ENCODE measurements at places on chromosomes 12 and 14.

DNA sequence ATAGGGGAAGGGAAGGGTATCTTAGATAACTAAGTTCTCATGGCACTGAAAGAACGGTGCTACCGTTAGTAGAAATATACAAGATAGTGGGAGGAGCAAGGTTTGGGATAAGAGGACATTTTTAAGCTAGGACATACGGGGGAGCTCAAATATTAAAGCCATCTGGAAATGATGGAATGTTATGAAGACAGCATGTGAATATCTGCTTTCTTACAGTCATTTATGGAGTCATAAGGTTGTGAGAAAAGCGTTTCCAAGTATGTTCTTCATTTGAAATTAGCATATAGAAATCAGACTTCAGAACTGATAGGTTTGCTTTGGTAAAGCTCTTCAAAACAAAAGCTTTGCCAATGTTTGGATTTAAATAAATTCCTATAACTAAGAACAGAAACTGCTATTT, 62.3 kb downstream of the OTOGL start:
- DNase-seq: no peak

- DNase-seq: no peak
Measured at GRCh38 chr12:96403870-96404269, 3.6 kb upstream of the CDK17 start.

GRCh38 chr12:20175704-20176388, 192.5 kb upstream of the PDE3A start:
- DNase-seq: no peak

DNA sequence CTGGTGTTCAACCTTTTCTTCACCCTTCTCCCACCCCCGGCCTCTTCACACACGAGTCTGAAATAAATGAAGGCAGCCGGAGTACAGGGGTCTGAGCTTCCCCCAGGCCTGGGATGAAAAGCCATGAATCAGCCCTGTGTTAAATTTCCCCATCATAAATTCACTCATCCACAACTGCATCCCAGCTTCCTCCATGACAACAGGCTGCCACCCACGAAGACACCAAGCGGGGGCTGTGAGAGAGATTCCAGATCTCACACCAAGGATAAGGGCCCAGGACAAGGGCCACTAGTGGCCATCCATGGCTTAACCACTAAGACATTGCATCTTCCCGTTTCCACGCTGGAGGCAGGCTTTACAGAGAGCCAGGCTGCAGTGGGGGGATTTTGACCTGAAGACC, 93.9 kb upstream of the NCOR2 start:
- DNase-seq: no peak

GRCh38 chr12:120125029-120125428, 8.5 kb upstream of the RAB35 start:
- DNase-seq: no peak

DNA sequence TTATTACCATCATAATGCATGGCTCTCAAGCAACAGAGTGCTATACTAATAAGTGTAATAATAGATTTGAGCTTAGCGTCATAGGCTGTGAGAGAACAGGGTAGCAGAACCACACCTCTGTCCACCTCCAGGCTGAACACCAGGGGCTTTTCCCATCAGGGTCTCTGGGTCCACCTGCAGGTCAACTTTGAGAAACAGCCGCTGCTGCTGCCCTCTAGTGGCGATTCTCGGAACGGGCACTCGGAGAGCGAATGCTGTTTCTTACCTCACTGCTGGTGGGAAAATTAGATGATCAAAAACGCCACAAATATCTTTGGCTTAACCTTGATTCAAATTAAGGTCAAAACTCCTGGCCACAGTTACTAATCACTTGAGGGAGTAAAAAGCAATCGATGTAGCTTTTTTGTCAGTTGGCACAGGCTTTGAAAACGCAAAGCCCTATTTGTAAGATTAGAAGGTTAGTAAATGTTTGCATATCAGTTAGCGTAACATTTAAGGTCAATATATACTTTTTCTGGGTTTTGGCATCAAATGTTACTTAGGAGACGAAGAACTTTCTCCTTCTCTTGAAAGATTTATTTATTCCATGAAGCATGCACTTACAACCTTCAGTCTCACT, 127.9 kb upstream of the TMEM132D start:
- DNase-seq: peak; percentile 73

DNA sequence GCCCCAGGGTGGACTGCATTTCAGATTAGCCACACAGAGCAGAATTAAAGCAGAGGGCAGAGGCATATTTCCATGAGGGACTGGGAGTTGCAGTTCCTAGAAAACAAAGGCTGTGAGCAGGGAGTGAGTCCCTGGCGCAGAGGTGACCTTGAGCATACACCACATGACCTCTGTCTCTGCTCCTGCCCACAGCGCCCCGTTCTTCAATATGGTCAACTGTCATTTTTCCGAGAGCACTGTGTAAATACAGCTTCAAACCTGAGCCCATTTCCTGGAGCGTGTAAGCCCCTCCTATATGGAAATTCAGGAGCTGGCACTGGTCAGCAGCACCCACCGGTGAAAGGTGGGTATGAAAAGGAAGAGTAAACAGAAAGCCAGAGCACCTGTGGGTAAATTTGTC, 192.2 kb upstream of the PELI2 start:
- no peak for DNase-seq
